ENCODE measurements at places on chromosomes 11 and 22.

DNA sequence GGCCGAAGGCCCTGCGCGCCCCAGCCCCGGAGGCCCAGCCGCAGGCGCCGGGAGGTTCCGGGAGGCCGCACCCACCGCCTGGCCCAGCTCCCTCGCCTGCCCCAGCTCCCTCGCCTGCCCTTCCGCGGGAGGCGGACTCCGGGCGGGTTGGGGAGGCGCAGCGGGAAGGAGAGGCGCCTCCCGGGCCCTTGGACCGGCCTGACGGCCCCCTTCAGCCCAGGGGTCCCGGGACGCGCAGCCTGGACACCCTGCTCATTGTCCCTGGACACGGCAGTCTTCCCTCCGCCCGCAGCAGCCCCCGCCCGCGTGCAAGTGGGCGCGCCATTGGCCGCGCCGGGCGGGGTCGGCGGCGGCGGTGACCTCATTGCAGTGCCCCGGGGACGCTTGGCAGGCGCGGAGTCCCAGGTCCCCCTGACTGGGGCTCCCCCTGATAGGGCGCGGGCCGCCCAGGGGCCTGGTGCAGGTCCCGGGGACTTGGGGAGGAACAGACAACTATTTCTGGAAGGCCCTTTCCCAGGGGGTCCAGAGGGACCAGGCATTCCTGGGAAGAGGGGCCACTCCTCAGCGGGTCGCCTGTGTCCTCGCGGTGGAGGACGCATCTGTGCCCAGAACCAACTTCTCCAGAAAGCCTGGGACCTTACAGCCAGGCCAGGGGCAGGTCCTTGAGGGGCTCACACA, 501 bp downstream of the CD151 start:
- no peak for DNase-seq

DNA sequence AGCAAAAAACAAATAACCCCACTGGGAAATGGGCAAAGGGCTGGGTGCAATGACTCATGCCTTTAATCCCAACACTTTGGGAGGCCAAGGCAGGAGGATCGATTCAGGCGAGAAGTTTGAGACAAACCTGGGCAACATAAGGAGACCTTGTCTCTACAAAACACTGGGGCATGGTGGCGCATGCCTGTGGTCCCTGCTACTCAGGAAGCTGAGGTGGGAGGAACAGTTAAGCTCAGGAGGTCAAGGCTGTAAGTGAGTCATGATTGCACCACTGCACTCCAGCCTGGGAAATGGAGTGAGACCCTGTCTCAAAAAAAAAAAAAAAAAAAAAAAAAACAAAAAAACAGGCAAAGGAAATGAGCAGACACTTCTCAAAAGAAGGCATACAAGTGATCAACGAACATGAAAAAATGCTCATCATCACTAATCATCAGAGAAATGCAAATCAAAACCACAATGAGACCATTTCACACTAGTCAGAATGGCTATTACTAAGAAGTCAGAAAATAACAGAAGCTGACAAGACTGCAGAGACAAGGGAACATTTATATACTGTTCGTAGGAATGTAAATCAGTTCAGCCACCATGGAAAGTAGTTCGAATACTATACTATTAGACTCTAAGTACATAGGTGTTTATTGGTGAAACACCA, 48.2 kb upstream of the SMCO4 start:
- DNase-seq = peak; percentile 72

GRCh38 chr22:42427167-42427566, 5.0 kb downstream of the NFAM1 start:
- no peak for DNase-seq

GRCh38 chr11:27968461-27968860, 139.5 kb downstream of the KIF18A start:
- no peak for DNase-seq

DNA sequence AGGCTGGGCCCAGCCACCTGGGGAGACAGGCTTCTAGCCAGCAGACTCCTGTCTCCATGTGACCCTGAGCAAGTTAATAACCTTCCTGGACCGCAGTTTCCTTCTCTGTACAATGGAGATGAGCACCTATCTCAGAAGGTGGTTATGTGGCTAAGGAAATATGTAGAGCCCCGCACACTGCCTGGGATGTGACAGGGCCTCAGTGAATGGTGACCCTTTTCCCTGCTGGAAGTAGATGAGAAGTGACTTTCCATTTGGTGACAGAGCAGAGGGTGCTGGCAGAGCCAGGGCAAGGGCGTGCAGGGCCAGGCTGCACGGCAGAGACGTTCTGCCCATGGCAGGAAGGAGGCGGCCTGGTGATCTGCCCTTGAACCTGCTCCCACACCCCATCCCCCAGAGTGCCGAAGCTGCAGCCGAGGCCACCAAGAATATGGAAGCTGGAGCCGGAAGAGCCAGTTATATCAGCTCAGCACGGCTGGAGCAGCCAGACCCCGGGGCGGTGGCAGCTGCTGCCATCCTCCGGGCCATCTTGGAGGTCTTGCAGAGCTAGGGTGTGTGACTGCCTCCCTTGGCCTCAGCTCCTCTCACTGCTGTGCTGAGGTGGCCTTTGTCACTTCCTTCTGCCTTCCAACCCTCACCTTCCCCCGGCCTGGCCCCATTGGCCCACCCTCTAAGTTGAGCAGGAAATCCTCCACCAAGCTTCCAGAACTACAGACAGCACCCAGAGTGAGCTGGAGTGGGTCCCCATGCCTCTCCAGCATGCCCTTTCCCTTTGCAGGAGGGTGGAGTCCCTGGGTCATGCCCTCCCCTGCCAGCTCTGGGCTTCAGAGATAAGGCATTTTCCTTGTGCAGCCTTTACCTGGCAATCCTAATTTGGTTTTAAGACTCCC, 13.2 kb downstream of the TKFC start:
- no peak for DNase-seq

DNA sequence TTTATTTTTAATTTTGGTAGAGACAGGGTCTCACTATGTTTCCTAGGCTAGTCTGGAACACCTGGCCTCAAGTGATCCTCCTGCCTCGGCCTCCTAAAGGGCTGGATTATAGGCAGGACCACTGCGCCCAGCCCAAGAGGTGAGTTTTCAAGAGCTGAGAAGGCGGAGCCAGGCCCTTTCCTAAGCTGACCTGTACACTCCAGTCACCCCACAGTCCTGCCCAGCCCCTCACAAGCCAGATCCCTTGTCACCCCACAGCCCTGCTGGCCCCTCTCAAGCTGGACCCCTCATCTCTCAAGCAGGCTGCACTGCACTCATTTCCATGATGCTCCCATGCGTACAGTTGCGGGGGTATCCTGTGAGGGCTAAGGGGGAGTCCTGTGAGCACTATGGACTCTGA, 2.9 kb downstream of the DENND6B start:
- DNase-seq = no peak

GRCh38 chr11:73210916-73211667, 7.0 kb upstream of the P2RY2 start:
- no peak for DNase-seq

DNA sequence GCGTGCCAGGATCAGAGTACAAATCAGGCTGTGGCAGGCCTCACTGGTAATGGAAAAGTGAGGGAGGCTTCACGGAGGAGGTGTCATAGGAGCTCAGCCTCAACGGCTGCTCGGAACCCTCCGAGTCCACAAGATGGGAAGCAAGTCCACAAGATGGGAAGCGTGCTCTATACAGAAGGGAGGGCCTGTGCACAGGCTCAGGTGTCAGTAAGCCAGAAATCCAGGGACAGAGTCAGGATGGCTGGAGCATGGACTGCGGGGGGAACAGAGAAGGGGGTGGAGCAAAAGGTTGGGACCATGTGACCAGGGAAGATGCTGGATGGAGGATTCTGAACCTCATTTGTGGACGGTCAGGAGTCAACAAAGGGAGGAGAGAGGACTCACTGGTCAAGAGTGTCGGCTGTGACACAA, 3.4 kb upstream of the DPP3 start:
- DNase-seq = no peak

DNA sequence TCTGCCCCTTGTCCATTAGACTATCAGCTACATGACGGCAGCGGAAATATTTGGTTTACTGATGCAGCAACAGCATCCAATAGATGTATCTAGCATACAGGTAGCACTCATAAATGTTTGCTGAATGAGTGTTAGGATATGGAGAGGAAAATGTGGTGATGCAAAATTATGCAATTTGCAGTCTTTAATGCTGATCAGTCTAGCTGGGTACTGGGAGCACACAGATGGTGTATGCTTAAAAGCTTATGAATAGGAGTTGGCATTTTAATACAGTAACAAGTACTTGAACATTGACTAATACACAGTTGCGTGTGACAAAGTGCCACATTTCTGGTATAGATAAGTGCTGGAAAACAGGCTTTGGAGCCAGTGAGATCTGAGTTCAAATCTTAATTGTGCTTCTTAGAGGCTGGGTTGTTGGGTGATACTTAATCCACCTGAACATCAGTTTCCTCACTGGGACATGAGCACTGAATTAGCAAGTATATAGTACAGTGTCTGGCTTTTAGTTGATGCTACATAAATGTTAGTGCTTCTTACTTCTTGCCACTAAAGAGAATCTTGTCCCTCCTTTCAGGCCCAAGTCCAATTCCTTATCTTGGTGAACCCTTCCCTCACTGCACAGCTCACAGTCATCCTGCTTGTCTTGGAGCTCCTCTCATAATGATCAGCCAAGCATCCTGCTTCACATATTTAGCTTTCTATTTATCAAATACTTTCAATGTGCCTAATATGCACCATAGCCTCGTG, 99.6 kb downstream of the TIMP3 start:
- no peak for DNase-seq

DNA sequence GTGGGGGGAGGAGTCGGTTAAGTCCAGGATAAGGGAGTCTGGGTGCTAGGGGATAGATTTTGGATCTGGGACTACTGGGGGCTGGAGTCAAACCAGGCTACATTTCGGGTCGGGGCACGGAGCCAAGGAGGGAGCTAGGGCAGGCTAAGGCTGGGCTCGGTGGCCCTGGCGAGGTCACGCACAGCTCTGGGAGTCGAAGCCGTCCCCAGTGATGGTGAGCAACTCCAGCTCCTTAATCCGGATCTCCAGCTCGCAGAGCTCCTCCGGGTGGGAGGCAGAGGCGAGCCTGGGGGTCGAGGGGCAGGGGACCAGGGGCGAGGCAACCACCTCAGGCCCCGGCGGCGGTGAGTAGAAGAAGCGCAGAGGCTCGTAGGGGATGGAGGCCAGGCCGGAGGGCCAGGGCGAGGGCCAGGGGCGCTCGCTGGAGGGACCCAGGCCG, 544 bp downstream of the C11orf91 start:
- DNase-seq = no peak

- DNase-seq = peak; percentile 22
Observed at GRCh38 chr11:112293614-112294013, 33.0 kb upstream of the PLET1 start.

- no peak for DNase-seq
Observed at GRCh38 chr11:130535520-130535919, 87.1 kb downstream of the ADAMTS15 start.

- peak; percentile 97 for DNase-seq
Observed at GRCh38 chr11:91981995-91982394, 242.6 kb upstream of the FAT3 start.

DNA sequence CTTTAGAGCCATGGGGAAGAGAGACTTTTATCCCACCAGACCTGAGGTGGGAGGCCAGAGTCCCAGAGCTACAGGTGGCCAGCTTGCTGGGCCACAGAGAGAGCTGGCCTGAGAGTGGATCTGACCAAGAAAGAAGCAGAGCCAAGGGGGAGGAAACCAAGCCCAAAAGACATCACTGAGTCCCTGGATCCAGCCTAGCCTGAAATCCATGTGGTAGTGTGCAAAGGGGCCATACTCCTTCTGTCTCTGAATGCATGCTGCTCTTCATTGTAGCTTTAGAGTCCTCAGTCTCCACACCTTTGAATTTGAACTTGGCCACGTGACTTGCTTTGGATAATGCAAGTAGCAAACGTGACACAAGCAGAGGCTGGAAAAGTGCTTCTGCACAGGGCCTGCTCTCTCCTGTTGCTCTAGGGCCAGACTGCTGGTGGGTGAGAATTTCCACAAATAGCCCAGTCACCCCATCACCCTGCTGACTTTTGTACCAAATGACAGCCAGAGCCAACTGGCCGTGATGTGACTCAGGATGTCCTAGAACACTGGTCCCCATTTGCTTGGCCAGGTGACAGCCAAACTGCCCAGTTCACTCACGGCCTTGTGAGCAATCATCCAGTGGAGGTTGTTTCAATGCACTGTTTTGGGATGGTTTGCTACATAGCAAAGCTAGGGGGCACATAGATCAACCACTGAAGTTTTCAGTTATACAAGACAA, 93.6 kb downstream of the DHCR7 start:
- DNase-seq = no peak
